ENCODE measurements at places on chromosomes 4 and X. TPM values are rescaled to one million over a fixed set of nuclear protein-coding genes. Genes with fewer than 3 reads are reported as not detected.

DNA sequence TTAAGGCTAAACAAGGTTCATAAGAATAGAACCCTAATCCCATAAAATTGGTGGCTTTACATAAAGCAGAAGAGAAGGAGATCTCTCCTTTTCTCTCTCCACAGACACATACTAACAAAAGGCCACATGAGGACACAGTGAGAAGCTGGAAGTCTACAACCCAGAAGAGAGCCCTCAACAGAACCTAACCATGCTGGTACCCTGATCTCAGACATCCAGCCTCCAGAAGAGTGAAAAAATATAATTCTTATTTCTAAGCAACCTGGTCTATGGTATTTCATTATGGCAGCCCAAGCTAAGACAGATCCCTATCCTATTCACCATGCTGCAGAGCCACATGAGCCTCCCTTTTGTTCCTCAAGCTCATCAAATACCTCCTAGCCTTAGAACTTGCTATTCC lies 195.5 kb downstream of the ANTXR2 start:
- DNase-seq = no peak
- H3K4me3 ChIP-seq = no peak overlapping the region
- no peaks in the 10 kb centered on the region for H3K36me3 ChIP-seq
- no peaks in the 10 kb centered on the region for H3K27me3 ChIP-seq

DNA sequence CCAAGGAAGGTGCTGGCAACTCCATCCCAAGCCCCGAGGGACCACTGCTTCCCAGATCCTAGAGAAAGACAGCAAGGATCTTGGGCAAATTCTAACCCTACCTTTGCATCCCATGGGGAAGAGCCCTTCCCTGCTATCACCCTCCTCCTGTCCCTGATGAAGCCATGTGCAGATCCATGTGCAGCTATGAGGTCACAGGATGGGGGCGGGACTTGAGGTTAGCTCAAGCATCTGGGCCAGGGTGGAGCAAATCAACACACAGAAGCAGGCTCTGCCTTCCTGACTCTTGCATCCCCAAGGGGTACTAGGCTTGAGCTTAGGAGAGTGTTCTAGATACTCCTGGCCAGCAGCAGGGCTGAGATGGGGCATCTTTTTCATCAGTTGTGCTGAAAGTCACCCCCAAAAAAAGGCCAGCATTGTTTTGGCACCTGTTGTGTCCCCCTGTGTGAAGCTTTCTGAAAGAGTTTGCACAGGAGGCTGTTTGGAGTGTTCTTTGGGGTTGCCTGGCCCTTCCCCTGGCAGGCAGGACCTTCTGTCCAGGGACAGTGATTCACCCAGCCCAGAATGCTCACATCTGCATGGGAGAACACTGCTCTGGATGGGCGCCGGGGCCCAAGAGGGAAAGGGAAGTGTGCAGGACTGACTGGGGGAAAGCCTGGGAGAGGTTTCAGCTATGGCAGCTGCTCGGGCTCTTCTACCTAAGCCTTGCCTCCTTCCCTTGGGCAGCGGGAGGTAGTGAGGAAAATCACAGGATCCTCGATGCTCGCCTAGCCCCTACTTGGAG lies 50.8 kb downstream of the PRPS1 start:
- peak; percentile 10 for DNase-seq
- H3K4me1 ChIP-seq = peaks cover 29% of the 10 kb centered on the region
- no peaks in the 10 kb centered on the region for H3K36me3 ChIP-seq
- H3K4me3 ChIP-seq = no peak overlapping the region
- no peak overlapping the region for H3K27ac ChIP-seq
- H3K27me3 ChIP-seq = no peaks in the 10 kb centered on the region

DNA sequence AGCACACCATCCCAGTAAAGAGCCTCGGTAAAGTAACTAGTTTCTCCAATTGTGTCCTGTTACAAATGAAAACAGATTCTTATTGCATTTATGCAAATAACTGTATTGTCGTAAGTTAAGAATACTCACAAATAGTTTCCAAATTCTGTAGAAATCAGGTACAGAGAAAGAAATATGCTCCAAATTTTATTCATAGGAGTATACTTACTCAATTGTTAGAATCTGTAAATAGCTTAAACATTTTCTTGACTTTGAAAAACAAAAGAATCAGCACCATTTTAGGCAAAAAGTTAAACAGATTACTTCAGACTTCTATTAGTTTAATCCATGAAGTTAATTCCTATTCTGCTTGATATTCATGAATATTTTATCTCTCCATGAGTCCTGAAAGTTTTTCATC lies 10.7 kb downstream of the CNGA1 start:
- no peaks in the 10 kb centered on the region for H3K4me1 ChIP-seq
- H3K36me3 ChIP-seq = no peaks in the 10 kb centered on the region
- no peak overlapping the region for H3K4me3 ChIP-seq
- no peaks in the 10 kb centered on the region for H3K27me3 ChIP-seq

DNA sequence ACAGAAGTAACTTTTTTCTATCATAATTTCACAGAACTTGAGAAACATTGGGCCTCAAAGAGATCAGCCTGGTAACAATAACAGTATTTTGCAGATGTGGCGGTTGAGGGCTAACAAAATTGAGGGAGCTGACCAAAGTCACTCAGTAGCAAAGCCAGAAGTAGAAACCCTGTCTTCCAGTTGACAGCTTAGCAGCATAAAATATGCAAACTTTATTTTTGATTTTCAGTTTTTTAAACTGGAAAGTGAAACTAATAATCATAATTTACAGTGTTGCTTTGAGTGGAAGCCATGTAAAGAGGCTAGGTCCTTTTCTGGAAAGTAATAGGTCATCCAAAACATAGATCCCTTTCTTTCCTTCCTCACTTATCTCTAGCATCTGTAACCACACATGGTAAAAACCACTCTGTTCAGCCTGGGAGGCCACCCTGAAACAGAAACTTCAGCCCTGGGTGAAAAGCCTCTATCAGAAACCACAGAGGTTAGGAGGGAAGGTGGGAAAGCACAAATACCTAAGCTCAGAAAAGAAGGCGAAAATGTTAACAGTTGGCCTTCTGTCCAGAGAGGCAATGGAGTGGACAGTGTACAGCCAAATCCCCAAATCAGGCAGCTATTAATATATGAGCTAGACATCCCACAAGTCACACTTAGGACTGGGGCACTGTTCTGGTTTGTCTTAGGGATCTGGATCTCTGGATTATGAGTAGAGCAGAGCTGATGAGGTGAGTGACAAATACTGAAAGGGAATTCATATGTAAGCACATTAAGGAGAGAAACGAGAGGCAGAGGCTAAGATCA lies 61.1 kb upstream of the ARSJ start:
- H3K27ac ChIP-seq = peak overlapping the region; percentile 89
- H3K27me3 ChIP-seq = no peaks in the 10 kb centered on the region
- peak; percentile 93 for DNase-seq
- peaks cover 37% of the 10 kb centered on the region for H3K4me1 ChIP-seq
- peak overlapping the region; percentile 30 for H3K4me3 ChIP-seq
- H3K36me3 ChIP-seq = peaks cover 10% of the 10 kb centered on the region

DNA sequence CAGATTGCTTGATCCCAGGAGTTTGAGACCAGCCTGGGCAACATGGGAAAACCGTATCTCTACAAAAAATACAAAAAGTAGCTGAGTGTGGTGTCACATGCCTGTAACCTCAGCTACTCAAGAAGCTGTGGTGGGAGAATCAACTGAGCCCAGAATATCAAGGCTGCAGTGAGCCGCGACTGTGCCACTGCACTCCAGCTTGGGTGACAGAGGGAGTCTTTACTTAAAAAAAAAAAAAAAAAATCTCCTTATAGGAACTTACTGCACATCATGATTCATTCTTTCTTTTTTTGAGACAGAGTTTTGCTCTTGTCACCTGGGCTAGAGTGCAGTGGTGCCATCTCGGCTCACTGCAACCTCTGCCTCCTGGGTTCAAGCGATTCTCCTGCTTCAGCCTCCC lies 24.3 kb downstream of the UPF3B start:
- H3K36me3 ChIP-seq = peaks cover 7% of the 10 kb centered on the region
- no peaks in the 10 kb centered on the region for H3K27me3 ChIP-seq
- H3K4me3 ChIP-seq = no peak overlapping the region

DNA sequence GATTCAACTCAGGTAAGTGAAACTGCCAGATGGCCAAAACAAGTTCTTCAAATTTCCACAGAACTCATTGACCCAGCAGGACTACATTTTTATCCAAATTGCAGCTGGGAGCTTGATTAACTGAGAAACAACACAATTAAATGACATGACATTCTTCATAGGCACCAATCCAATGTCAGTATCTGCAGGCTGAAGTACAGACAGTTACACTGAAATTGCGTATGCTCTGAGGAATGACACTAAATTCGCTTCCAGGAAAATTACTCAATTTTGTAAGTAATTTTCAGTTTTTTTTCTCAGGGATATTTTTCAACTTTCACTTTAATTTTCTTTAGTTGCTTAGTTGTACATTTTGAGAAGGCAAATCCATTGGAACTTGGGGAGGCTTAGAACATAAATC lies 4.5 kb downstream of the C1GALT1C1 start:
- no peak for DNase-seq
- H3K27ac ChIP-seq = no peak overlapping the region
- no peaks in the 10 kb centered on the region for H3K27me3 ChIP-seq
- H3K4me1 ChIP-seq = peaks cover under 1% of the 10 kb centered on the region
- no peaks in the 10 kb centered on the region for H3K36me3 ChIP-seq

DNA sequence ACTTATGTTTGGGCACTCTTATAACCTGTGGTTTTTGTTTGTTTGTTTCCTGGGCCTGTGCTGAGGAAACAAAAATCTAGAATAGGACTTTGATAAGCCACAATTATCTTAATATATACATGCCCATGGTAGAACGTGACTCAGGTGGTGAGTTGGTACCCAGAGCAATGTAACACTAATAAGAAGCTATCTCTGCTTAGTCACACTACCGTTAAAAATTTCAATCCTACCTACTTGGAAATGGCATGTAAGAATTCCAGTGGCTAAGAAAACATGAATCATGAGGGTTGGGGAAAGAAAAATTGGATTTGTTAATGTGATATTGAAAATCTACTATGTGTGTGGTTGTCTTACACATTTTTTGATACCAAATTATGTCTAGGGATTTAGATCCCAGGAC lies 30.5 kb upstream of the ADGRG2 start:
- H3K27me3 ChIP-seq = no peaks in the 10 kb centered on the region
- H3K36me3 ChIP-seq = no peaks in the 10 kb centered on the region
- no peak overlapping the region for H3K27ac ChIP-seq
- H3K4me3 ChIP-seq = no peak overlapping the region
- no peaks in the 10 kb centered on the region for H3K4me1 ChIP-seq
- no peak for DNase-seq

DNA sequence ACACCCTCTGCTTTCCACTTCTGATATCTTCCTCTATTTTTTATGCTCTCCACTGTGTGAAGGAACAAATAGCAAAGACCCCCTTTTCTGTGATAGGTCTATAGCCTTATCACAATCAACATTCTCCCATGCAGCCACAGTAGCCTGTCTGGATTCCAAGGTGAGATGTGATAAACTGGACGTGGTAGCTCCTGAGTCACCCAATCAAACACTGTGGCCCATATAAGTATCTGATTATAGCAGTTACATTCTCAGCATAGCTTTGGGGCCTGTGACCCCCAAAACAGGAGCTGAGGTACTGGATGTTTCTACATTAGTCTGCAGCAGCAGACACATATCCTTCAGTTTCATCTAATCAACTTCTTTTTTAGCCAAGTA lies 172.7 kb upstream of the IGFBP7 start:
- no peaks in the 10 kb centered on the region for H3K36me3 ChIP-seq
- no peaks in the 10 kb centered on the region for H3K4me1 ChIP-seq
- DNase-seq = no peak

GRCh38 chr4:101790521-101791181 lies at the start of gene BANK1:
Gene BANK1 (plus strand): TSS chr4:101790730. CDS start chr4:101790881, 151 bp downstream.
- no peak for DNase-seq
- H3K27ac ChIP-seq = no peak within 1 kb of the TSS
- H3K4me1 ChIP-seq = no peaks in the 10 kb centered on the region
- no peaks in the 10 kb centered on the region for H3K27me3 ChIP-seq
- H3K36me3 ChIP-seq = no peaks in the 10 kb centered on the region

DNA sequence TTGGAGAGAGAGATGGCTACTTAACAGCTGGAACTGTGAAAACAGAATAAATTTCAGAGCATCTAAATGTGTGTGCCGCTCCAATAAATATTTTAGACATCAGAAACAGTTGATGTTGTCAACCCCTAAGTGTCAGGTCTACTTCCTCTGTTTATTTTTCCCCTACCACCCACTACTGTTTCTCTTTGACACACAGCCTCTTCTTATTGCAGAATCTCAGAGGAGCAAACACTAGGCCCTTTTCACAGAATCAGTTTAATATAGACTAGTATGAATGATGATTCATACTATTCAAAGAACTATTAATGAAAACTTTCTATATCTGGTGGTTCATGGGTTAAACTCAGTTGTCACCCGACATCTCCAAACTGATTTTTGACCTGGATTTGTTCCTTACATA lies 33.9 kb downstream of the NAA11 start:
- no peaks in the 10 kb centered on the region for H3K36me3 ChIP-seq
- no peaks in the 10 kb centered on the region for H3K4me1 ChIP-seq
- no peak overlapping the region for H3K4me3 ChIP-seq
- DNase-seq = no peak

- H3K4me3 ChIP-seq = no peak overlapping the region
- H3K27me3 ChIP-seq = no peaks in the 10 kb centered on the region
- no peak overlapping the region for H3K27ac ChIP-seq
Observed at GRCh38 chr4:168853770-168854169, 156.3 kb downstream of the CBR4 start.

The JADE3 gene
- total RNA-seq = 5.0 TPM

The BGN gene
- total RNA-seq = 0.08 TPM

The LSM6 gene
- total RNA-seq = 111 TPM

Data from SJSA1 (cell line).